ENCODE measurements at places on chromosomes 3 and 15.

DNA sequence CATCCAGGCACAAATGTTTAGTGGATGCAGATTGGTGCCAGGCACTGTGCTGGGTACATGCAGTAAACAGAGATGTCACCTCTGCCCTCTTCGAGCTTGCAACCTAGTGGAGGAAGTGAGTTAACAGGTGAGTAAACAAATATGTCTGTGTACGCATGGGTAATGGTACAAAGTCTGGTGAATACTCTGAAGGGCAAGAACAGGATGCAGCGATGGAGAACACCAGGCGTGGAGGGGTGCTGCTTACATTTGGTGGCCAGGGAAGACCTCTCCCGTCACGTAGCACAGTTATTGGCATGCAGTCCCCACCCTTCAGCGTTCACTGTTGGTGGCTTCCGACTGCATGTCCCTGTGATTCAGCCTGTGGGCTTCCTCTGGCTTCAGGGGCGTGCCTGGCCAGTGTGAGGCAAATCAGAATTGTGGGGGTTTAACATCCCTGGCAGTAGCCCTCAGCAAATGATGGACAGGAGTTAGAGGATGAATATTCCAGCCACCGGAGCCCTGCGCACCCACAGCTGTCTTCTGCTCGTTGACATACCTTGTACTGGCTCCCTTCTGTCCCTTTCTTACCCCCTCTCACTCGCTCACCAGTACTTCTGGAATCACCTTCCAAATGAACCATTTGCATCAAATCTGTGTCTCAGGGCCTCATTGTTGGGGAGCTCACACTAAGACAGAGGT is 9.1 kb upstream of the HDAC11 start:
- no peak for DNase-seq

- no peak for DNase-seq
Observed at GRCh38 chr15:76161153-76162035, 101.6 kb downstream of the TMEM266 start.

DNA sequence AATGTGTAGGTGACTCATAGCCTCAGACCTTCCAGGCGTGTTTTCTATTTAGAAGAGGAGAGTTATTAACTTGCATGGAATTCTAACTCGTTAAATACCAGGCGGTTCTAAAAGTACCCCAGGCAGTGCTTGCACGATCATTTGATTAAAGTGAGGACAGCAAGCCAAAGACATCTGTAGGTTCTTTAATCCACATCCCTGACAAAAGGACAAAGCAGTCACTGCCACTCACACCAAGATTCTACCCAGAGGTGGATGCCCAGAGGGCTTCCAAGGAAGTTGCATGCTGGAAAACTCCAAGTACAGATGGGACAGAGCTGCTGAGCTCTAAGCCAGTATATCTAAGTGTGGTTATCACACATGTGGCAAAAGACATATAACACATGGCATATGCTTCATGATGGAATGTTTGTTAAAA is 372.1 kb downstream of the ROBO2 start:
- DNase-seq, result no peak

DNA sequence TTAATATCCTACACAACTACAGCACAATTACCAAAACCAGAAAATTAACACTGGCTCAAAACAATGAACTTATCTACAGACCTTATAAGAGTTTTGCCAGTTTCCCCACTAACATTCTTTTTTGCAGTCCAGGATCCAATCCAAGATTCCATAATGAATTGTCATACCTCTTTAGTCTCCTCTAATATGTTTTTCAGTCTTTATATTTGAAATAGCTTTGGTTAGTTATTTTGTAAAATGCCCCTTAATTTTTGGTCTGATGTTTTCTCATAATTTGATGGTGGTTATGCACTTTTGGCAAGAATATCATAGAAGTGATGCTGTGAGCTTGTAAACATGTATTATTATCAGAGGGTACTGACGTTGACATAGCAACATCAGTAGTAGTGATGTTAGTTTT is 124.3 kb downstream of the ISL2 start:
- no peak for DNase-seq
